Naive thymus-derived CD8-positive, alpha-beta T cell (primary cell): ENCODE measurements at places on chromosomes 2 and 18. TPM values are rescaled to one million over a fixed set of nuclear protein-coding genes. Genes with fewer than 3 reads are reported as not detected.

- no peak for DNase-seq
- peak overlapping the region; percentile 22 for H3K4me3 ChIP-seq
- H3K27me3 ChIP-seq, result no peaks in the 10 kb centered on the region
- no peaks in the 10 kb centered on the region for H3K36me3 ChIP-seq
Measured at GRCh38 chr2:108588070-108588668, 53.9 kb downstream of the LIMS1 start.

DNA sequence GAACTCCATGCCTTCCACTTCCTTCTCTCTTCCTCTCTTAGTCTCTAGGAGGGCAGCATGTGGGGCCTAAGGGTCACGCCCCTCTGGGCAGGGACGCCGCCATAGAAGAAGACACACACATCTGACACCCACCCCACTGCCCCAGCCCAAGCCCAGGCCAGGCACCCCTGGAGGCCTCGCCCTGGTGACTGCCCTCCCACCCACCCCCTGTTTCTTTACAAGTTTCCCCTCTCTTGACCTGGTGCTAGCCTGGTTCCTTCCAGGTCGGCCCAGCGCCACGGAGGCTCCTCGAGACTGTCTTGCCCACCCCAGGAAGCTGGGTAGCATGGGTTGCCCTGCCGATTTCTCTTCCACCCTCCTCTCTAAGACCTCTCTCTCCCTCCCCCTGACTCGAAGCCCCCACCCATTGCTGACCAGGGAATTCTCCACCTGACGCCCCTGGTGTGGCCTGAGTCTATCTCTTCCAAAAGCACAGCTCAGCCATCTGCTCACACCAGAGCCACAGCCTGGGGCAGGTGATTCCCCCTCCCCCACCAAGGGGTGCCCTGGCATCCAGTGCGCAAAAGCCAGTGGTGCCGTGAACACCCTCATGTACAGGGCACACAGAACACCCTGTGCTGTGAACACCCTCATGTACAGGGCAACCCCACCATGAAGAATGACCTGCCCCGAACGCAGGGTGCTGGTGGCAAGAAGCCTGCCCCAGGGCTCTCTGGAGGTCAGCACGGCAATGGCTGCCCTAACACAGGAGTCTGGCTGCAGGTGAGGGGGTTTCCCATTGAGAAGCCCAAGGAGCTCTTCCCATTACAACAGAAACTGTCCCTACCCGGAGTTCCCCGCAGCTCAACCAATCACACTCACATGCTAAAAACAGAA lies 13.5 kb upstream of the SALL3 start:
- H3K4me1 ChIP-seq, result no peaks in the 10 kb centered on the region
- no peak overlapping the region for H3K4me3 ChIP-seq
- no peaks in the 10 kb centered on the region for H3K36me3 ChIP-seq
- peaks cover 35% of the 10 kb centered on the region for H3K27me3 ChIP-seq
- H3K27ac ChIP-seq, result no peak overlapping the region

GRCh38 chr18:37322492-37323035 lies 243.0 kb downstream of the CELF4 start:
- DNase-seq, result no peak
- H3K27me3 ChIP-seq, result no peaks in the 10 kb centered on the region
- H3K36me3 ChIP-seq, result no peaks in the 10 kb centered on the region
- H3K27ac ChIP-seq, result no peak overlapping the region

Gene VSNL1
- total RNA-seq, result not detected

Gene FHOD3
- not detected for total RNA-seq

- H3K27ac ChIP-seq, result no peak overlapping the region
- H3K36me3 ChIP-seq, result no peaks in the 10 kb centered on the region
- no peaks in the 10 kb centered on the region for H3K4me1 ChIP-seq
- no peak for DNase-seq
Measured at GRCh38 chr2:119713819-119714490, 35.0 kb downstream of the TMEM177 start.

DNA sequence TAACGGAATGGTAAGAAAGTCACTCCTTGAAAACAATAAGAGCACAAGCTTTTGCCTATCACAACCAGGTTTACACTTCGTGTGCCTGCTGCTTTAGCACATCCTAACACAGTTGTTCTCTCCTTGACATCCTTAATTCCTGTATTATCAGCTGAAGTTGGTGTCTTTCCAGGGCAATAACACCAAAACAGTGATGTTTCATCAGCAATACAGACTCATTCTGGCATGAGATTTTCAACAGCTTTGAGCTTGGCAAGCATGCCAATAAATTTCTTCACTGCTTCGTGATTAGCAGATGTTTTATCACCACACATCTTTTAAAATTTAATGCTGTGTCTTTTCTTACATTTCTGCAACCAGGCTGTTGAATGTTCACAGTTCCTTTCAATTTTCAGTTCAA lies 148.4 kb downstream of the EIPR1 start:
- DNase-seq, result no peak
- H3K27me3 ChIP-seq, result no peaks in the 10 kb centered on the region
- H3K36me3 ChIP-seq, result peaks cover 15% of the 10 kb centered on the region
- H3K4me3 ChIP-seq, result no peak overlapping the region
- H3K27ac ChIP-seq, result no peak overlapping the region

Gene MAPRE3
- total RNA-seq, result 5.3 TPM

Gene GPR45
- total RNA-seq, result not detected

DNA sequence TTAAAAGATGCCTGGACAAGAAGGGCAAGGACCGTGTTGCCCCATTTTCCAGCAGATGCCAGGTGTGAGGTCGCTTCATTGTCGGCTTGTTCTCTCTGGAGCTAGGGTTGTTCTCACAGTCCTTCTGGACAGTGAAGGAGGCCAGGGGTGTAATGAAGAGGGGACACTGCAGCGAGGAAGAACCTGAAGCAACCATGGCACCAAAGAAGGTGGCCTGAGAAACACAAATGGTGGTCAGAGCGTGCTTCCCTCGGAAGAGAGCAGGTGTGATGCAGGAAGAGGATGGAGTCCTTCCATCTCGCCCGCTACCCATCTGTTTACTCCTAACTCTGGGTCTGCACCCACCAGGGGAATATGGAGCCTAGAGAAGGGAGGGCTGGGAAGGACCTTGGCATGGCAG lies 50.3 kb upstream of the TWIST2 start:
- H3K27ac ChIP-seq, result no peak overlapping the region
- no peaks in the 10 kb centered on the region for H3K4me1 ChIP-seq
- H3K36me3 ChIP-seq, result no peaks in the 10 kb centered on the region
- no peak for DNase-seq
- peaks cover 40% of the 10 kb centered on the region for H3K27me3 ChIP-seq

- H3K4me1 ChIP-seq, result no peaks in the 10 kb centered on the region
- no peak for DNase-seq
- no peak overlapping the region for H3K27ac ChIP-seq
- H3K4me3 ChIP-seq, result no peak overlapping the region
- no peaks in the 10 kb centered on the region for H3K36me3 ChIP-seq
- no peaks in the 10 kb centered on the region for H3K27me3 ChIP-seq
Measured at GRCh38 chr2:30684516-30684915, 122.7 kb downstream of the CAPN13 start.

Gene KATNAL2
- total RNA-seq, result 2.2 TPM

Gene MCEE
- total RNA-seq, result 19.0 TPM

Gene CCDC178
- total RNA-seq, result not detected

Gene TPO
- not detected for total RNA-seq

Gene FECH
- total RNA-seq, result 18.0 TPM

- H3K4me3 ChIP-seq, result no peak overlapping the region
- peaks cover 40% of the 10 kb centered on the region for H3K36me3 ChIP-seq
- no peak for DNase-seq
- H3K4me1 ChIP-seq, result peaks cover 62% of the 10 kb centered on the region
- no peaks in the 10 kb centered on the region for H3K27me3 ChIP-seq
Measured at GRCh38 chr2:37080689-37081088, 3.5 kb downstream of the HEATR5B start.

- DNase-seq, result no peak
- H3K4me1 ChIP-seq, result peaks cover 6% of the 10 kb centered on the region
- no peak overlapping the region for H3K27ac ChIP-seq
- peaks cover 3% of the 10 kb centered on the region for H3K36me3 ChIP-seq
Measured at GRCh38 chr18:56712761-56713160, 61.6 kb downstream of the WDR7 start.

DNA sequence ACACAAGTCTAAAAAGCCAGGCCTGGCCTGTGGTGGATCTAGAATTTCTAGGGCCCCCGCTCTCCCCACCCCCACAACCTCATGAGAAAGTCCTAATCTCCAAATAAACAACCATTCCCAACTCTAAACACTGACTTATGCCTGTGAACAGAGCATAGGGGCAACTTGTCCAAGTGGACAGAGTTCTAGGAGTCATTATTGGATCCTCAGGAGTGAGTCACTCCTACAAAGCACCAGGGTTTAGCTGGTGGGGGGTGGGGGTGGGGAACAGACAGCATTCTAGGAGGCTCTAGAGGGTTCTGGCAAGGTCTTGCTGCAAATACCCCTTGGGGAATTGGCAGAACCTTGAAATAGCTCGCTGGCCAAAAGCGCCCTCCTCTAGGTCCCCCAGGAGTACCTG lies 83.3 kb downstream of the ZCCHC2 start:
- peaks cover 26% of the 10 kb centered on the region for H3K27me3 ChIP-seq
- no peak overlapping the region for H3K4me3 ChIP-seq
- no peak for DNase-seq
- peaks cover 2% of the 10 kb centered on the region for H3K4me1 ChIP-seq
- H3K36me3 ChIP-seq, result no peaks in the 10 kb centered on the region
